ENCODE measurements at places on chromosomes 11 and 22.

DNA sequence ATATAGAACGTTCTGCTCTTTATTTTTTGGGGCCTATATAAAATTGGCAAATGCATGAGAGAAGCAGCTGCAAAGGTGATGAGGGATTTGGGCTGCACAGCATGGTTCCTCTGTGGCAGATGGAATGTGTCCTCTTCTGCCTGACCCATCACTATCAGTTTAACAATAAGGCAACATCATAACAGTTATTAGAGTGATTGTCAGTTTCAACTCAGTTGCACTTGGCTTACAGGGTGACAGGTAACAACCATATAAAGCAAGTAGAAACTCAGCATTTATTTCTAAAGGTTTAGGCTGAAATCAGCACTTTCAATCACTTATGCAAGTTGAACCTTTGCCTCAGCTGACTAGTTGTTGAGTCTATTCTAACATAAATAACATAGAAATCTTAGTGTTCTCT lies 935.4 kb upstream of the CHORDC1 start:
- no peak for DNase-seq

DNA sequence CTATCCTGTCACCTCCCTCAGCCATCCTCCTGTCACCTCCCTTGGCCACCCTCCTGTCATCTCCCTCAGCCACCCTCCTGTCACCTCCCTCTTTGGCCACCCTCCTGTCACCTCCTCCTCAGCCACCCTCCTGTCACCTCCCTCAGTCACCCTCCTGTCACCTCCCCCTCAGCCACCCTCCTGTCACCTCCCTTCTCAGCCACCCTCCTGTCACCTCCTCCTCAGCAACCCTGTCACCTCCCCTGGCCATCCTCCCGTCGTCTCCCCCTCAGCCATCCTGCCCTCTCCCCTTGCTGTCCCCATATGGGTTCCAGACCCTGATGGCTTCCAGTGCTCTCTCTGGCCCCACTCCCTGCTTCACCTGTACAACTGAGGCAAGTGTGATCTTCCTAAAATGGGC lies 61.8 kb downstream of the SCUBE1 start:
- DNase-seq: no peak

- DNase-seq: no peak
Measured at GRCh38 chr11:74735365-74735928, 4.2 kb upstream of the CHRDL2 start.

GRCh38 chr11:122154227-122154626 lies 38.2 kb upstream of the BLID start:
- DNase-seq: no peak

DNA sequence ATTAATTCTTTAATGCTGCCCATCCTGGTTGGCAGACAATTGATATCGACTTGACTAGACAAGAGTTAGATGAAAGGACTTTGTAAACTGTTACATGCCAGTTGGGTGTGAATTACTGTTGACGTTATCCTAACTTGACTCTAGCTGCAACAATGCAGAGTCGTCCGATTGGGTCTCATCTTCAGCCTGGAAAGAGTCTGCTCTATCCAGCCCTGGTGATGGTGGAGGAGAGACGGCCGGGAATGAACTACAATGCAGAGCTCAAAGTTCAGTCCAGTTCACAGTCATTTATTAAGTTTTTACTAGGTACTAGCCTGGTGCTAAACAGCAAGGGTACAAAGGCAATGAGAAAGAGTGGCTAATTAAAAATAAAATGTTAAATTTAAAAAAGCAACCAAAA lies 4.9 kb upstream of the SMIM35 start:
- no peak for DNase-seq

DNA sequence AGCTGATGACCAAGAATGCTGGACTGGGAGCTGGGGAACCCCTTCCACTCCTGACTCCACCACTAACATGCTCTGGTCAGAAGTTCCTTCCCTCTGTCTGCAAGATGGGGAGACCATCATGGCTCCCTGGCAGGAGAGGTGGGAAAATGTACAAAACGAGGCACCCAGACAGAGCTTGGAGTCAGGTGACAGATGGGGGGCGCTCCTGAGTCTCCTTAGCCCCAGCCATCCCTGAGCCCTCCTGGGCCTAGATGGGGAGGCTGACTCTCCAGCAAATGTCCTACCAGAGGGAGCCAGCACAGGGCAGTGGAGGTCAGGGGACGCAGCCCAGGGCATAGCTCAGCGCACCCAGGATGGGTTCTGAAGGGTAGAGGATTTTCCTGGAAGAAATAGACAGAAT lies 20.0 kb downstream of the KCNJ4 start:
- no peak for DNase-seq

Data from SK-N-SH (cell line).